ENCODE measurements at places on chromosomes 3 and 15.

DNA sequence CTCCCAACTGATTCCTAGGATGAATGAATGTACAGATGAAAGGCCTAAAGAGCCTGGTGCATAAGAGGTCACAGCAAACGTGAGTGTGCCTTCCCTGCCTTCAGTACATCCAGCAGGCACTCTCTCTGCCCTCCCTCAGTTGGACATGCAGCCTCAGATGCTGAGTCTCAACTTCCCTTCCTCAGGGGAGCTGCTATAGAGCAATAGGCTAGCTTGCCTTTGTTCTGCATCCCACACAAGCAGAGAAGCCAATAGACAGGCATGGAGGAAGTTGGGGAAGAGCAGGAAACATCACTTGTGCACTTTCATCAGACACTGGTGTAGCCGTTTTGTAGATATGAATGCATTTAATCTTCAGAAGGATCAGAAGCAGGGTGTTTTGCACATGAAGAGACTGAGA is 147.5 kb upstream of the THBS1 start:
- no peak for DNase-seq

- DNase-seq, result peak; percentile 16
Observed at GRCh38 chr3:39980058-39980457, 170.6 kb downstream of the MYRIP start.

DNA sequence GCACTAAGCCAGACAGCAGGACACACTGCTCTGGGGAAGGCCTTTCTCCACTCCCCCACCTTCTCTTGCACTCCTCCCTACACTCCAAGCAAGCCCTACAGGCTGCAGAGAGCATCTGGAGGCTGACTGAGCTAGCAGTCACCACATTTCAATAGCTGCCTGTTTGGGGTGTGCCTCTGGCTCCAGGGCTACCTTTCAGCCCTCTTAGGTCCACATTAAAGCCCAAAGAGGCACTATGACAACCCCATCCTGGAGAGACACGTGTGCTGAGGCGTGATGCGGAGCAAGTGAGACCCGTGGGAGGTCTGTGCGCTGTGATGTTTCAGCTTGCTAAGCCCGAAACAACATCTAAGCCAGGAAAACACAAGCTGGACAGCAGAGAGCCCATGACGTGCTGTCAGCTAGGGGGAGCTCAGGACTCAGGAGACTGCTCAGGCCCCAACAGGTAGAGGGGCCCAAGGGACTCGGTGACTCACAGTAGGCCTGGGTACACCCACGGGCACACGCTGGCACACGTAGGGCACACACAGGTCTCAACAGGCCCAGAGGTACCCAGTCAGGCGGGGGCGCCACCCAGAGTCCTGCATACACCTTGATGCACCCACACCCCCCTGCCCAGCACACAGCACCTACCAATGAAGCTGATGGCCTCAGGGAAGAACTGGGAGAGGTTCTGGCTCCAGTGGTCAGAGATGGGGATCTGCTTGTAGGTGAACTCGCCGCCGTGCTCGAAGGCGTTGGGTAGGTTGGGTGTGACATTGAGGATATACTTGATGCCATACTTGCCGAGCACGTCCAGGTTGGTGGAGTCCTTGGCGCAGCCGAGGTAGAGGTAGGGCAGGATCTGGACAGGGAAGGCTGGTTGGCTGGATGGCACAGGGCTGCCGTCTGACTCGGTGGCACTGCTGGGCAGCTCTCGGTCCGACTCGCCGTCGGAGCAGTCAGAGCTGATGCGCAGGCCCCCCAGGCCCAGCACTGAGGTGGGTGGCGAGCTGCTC is 2.8 kb downstream of the DUSP7 start:
- DNase-seq, result peak; percentile 65

DNA sequence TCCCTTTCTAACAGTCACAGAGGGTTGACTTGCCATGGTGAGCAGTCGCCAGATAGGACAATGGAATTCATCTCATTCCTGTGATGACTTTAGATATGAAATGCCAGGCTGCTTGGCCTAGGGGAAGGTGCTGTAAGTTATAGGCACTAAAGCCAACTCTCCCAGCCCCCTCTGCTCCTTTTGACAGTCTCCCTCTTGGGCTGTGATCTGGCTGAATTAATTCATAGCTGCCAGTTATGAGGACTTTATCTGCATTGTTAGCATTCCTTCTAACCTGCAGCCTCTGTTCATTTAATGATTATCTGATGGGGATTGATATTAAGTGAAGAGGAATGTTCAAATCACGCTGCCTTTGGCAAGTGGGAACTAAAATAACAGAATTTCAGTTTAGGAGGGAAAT is 427.1 kb upstream of the RASGRP1 start:
- DNase-seq, result no peak

GRCh38 chr3:160398820-160399124 is 253 bp downstream of the IFT80 start:
- DNase-seq, result no peak

- DNase-seq, result no peak
Observed at GRCh38 chr15:40693904-40694687, 878 bp upstream of the RAD51 start.
